Kidney (tissue), 22 donors: ENCODE measurements at places on chromosomes 7 and 10. TPM values are rescaled to one million over a fixed set of nuclear protein-coding genes. Genes with fewer than 3 reads are reported as not detected.

DNA sequence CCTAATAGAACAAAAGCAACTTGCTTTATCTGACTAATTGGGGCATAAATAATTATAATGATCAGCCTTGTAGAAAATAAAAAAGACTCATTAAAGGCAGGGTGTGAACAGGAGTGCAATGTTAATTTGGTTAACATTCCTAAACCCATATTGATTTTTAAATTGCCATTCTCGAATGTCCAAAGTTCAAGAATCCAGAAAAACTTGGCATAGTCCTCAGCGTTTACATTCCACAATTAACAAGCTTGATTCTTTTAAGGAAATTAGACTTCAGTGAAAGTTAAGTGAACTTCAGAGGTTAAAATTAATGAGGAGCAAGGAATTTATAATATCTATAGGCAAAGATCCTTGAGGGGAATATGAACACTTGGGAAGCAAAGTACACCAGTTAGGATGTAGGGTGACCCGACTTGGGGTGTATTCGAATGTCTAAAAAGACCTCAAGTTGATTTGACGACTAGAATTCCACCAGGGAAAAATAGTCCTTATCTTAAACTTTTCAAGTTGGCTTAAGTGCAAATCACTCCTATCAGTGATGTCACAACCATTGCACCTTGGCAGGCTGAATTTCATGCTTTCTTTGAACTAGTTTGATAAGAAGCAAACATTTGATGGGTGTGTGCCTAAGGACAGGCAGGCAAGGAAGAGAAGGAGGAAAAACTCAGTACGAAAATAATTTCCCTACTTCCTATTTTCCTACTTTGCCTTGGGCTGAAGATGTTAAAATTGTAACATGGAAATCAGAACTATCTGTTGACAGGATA lies 830.4 kb upstream of the COBL start:
- no peak for DNase-seq

- DNase-seq: no peak
These were observed 1.5 kb downstream of the CLDN12 start for GRCh38 chr7:90404777-90405176.

DNA sequence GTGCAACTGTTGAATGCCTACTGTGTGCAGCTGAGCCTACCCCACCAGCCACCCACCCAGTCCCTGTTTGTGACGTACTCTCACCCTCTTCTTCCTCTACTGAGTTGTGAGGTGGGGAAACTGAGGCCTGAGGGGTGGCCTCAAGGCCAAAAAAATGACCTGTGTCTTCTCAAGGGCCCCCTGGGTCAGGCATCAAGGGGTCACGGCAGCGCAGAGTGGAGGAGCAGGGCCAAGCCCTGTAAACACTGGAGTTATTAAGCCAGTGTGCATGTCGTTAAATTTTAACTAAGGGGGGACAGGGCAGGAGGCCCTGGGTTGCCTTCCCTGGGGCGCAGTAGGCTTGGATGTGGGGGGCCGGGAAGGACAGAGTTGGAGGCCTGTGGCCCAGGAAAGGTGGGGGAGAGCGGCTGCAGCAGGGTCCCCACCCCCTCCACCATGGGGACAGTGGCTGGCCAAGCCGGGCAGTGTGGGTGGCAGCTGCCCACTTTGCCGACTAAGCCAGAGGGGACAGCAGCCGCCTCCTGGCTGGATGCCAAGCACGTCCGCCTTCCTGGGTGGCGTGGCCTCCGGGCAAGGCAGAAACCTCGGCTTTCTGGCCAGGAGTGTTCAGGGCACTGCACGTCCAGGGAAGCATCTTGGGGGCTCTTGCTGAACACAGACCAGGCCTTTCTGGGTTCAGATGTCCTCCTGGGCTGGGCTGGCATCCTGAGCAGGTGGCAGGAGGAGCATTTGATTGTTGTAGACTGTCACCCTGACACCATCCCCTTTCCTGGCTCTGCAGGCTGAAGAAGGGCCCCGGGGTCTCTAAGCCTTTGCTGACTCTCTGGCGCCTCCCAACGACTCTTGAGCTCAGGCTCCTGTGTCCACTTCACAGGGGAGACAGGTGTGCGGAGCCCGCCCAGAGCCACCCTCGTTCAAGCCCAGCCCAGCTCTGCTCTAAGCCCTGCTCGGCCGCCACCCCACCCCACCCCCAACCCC lies 1.9 kb downstream of the SLC29A4 start:
- peak; percentile 83 for DNase-seq

GRCh38 chr7:7737674-7738073 lies 19.3 kb upstream of the RPA3 start:
- DNase-seq: no peak

- DNase-seq: no peak
These were observed 86.2 kb upstream of the DDC start for GRCh38 chr7:50651271-50651989.

GRCh38 chr7:28976022-28976421 lies 17.9 kb upstream of the TRIL start:
- DNase-seq: no peak

- DNase-seq: no peak
These were observed 252.8 kb downstream of the ZMYND11 start for GRCh38 chr10:387909-388660.

GRCh38 chr10:76244061-76244686 lies 812.8 kb downstream of the LRMDA start:
- no peak for DNase-seq

- DNase-seq: no peak
These were observed 10.0 kb downstream of the SFTPD start for GRCh38 chr10:79938728-79939406.

GRCh38 chr10:116076621-116077020 lies 196.4 kb downstream of the GFRA1 start:
- no peak for DNase-seq

DNA sequence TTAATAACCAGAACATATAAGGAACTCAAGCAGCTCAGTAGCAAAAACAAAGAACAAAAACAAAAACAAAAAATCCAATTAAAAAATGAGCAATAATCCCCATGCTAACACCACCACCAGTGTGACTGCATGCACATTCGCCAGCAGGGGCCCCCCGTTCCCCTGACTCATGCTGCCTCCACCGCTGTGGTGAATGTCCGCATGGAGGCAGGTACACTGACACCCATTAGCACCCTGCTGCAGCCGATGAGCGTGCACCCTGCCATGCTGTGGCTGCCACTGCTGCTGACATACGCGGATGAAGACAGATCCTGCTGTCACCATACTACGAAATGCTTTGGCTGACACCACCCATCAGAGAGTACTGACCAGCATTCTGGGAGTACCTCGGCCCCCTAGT lies 321.6 kb upstream of the LRRTM3 start:
- DNase-seq: no peak

GRCh38 chr10:126503392-126504062 lies 115.2 kb upstream of the ADAM12 start:
- no peak for DNase-seq

- DNase-seq: no peak
These were observed 110.6 kb upstream of the ZNF716 start for GRCh38 chr7:57339198-57339944.

GRCh38 chr7:17150018-17150417 lies 148.4 kb upstream of the AHR start:
- DNase-seq: no peak

DNA sequence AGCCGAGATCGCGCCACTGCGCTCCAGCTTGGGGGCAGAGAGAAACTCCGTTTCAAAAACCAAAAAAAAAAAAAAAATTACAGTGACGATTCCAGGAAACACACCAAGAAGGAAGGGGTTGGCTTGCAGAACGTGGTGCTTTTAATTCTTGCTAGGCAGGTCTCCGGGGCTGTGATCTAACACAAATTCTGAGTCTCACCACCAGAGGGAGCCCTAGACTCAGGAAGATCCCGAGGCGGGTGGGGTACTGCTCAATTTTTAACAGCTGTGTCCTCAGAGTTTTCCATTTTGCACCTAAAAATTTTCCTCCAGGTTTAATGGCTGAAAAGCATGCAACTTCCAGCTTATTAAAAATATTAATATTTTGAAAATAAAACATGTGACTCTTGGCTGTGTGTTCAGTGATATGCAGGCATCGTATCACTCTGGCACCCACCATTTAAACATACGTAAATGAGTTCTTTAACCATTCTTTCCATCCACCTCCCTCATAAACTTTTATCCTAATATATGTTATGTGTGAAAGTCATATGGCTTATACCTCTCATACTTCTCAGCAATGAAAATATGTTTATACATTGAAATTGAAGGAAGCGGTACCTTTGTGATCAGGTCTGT lies 26.5 kb upstream of the NUB1 start:
- DNase-seq: peak; percentile 74

DNA sequence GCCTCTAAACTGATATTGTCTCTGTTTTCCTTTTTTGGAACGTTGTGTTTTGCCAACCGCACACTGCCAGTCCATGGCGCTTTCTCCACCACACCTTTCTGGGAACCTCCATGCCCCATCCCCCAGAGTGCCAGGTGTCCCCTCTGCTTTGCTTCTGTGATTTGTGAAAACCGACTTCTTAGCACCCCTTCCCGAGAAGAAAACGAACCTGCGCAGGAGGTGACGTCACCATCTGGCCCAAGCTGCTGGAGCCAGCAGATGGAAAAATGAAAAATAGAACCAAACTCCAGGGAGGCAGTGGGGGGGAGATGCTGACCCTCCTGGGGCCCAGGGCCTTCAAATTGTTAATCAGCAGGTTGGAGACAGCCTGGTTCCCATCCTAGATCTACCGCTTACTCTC lies 103.8 kb downstream of the HTR5A start:
- DNase-seq: no peak

DNA sequence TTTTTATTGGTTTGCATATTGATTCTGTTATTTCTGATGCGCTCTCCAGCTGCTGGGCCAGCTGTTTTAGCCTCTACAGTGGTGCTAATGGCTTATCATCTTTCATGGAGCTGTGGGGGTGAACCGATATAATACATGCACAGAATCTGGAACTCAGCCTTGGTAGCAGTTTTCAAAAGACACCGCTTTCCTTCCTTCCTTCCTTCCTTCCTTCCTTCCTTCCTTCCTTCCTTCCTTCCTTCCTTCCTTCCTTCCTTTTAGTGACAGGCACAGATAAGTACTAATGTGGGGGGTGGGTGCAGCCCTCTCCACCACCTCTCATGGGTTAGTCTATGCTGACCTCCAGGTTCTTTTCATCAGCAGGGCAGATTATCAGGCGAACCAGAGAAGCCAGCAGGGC lies 31.9 kb upstream of the C10orf53 start:
- no peak for DNase-seq

- DNase-seq: no peak
These were observed 602.8 kb downstream of the KCNMA1 start for GRCh38 chr10:77034795-77035194.

GRCh38 chr7:96870934-96871333 lies 134.4 kb upstream of the DLX6 start:
- no peak for DNase-seq

DNA sequence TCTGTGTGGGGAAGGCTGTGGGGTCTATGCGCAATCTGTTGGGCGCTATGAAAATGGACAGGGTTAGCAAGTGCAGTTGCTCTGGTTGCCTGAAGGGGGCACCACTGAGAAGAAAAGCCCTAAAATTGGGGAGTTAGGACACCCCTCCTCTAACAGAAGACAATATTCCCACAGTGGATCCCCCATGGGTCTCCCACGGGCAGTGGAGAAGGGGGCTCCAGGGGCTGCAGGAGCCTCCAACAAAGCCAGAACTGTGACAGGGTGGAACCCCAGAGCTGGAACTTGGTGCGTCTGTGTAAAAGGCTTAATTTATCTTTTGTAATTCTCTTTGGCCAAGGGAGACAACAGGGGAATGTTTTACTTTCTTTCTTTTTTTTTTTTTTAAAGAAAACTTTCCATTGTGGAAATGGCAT lies 12.5 kb upstream of the COL13A1 start:
- DNase-seq: no peak

DNA sequence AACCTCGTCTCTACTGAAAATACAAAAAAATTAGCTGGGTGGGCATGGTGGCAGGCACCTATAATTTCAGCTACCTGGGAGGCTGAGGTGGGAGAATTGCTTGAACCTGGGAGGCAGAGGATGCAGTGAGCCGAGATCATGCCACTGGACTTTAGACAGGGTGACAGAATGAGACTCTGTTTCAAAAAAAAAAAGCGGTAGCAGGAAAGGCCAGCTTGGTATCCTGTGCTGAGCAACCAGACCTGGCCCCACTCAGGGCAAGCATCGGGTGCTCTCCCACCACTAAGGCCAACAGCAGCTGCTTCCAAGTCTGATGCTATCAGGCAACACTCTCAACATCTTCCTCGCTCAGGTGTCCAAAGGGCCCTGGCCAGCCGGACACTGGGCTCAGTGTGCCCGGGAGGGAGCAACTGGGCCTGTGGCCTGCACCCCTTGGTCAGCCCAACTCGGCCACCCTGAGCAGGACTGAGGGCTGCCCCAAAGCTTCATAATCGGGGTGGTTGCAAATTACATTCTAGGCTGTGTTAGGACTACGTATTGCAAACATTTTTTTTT lies 44.3 kb upstream of the MSMB start:
- no peak for DNase-seq

GRCh38 chr7:154853063-154853726 lies 149.7 kb downstream of the PAXIP1 start:
- no peak for DNase-seq

- peak; percentile 49 for DNase-seq
These were observed 1.3 kb upstream of the UNC5B start for GRCh38 chr10:71211053-71211452.

DNA sequence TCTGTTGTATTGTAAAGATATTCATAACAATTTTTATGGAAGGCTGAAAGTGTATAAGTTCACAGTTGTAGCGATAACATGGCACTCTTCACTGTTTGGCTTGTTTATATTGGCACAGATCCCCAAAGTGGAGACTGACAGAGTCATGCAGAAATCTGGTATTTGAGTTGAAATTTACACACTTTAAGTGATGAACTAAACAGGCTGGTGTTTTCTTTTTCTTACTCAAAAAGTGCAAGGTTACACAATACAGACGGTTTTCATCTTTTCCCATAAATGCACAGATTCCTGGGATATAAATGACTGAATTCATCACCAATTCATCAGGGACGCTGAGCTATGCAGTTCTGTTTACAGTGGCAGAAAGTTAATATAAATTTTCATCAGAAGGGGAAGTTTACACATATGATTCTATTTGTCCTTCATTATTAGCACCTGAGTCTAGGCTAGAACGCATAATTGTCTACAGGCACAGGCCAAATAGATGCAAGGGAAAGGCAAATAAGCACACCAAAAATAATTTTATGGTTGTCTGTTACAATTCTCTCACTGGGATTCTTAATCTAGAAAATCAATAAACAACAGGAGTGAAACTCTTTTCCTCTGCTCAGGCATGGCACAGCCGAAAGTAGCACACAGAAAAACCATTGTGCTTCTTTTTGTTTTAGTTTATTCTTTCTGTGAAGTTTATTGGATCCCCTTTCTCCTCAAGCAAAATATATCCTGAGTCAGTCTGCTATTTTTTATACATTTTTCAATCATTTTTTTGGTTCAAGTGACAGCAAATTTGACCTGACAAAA lies 88.0 kb downstream of the FOXP2 start:
- no peak for DNase-seq

- no peak for DNase-seq
These were observed 1.3 kb upstream of the ZCCHC24 start for GRCh38 chr10:79446758-79447084.

- DNase-seq: no peak
These were observed 62.2 kb downstream of the GRID1 start for GRCh38 chr10:86304436-86304835.

CPA2 gene
- polyA plus RNA-seq: not detected

CEP55 gene
- polyA plus RNA-seq: 0.39 TPM

CTAGE8 gene
- 5.4 TPM for polyA plus RNA-seq

DCLRE1A gene
- polyA plus RNA-seq: 4.2 TPM

SFTPA1 gene
- polyA plus RNA-seq: not detected

CHCHD2 gene
- polyA plus RNA-seq: 763 TPM

PRLHR gene
- polyA plus RNA-seq: not detected

CD36 gene
- polyA plus RNA-seq: 6.7 TPM

AUTS2 gene
- polyA plus RNA-seq: 5.2 TPM

AKR1C3 gene
- polyA plus RNA-seq: 187 TPM
